ENCODE measurements at places on chromosomes 5 and 9.

- no peak for DNase-seq
These were observed 133.1 kb upstream of the MAP1B start for GRCh38 chr5:71974165-71974564.

- no peak for DNase-seq
These were observed 56.2 kb upstream of the MAMDC2 start for GRCh38 chr9:69987457-69987856.

GRCh38 chr5:177368869-177369644 lies 11.3 kb downstream of the RGS14 start:
- no peak for DNase-seq

DNA sequence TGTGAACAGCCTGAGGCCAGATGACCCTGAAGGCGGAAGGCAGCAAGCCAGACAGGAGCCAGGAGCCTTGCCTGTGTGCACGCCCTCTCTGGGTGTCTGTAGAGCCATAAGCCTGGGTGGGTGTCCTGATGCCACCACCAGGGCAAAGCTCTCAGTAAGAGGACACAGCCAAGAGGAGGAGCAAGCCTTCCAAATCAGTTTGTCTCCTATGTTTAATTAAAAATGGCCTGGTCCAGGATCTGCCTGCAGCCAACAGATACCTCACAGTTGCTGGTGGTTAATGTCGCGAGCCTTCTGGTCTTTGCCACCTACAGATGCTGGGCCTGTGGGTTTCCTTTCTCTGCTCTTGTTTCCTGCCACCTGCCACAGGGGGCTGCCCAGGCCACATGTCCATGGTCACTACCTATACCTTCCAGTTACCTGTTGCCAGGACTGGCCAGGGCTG lies 56.9 kb downstream of the SYK start:
- no peak for DNase-seq

- DNase-seq, result no peak
These were observed 27.1 kb upstream of the GHR start for GRCh38 chr5:42396111-42396510.

DNA sequence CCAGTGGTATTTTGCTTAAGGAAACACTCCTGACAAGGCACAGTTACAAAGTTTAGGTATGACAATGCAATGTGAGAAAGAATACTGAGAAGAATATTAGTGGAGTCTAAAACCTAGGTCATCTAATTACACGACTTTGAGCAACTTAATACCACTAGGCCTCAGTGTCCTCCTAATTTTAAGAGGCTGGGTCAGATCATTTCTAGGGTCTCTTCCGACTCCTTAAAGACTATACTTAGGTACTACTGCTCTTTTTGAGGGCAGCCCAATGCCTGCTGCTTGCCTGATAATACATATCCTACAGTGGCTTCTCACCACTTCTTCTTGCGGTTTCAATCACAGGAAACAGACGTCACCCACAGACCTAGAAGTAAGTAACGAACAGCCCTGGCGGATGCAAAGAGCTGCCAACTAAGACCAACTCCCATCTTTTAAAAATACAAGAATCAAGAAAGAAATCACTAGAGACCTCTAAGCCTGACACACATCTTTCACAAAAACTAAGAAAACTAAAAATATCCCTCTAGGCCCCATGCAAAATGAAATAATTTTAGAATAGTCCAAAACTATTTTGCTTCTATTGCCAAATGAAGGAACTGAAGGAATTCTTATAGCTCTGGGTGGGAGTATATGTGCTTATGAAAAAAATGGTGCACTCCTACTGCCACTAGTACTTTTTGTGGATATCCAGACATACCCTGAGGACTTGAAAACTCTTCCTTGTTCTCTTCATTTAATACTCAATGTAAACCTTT lies 13.1 kb downstream of the DIAPH1 start:
- no peak for DNase-seq

GRCh38 chr9:79395755-79396154 lies 176.0 kb upstream of the TLE4 start:
- DNase-seq, result no peak

GRCh38 chr9:136799079-136799853 lies 3.1 kb downstream of the CCDC183 start:
- DNase-seq, result no peak

GRCh38 chr5:141674747-141675146 lies 7.3 kb downstream of the ARAP3 start:
- DNase-seq, result no peak

DNA sequence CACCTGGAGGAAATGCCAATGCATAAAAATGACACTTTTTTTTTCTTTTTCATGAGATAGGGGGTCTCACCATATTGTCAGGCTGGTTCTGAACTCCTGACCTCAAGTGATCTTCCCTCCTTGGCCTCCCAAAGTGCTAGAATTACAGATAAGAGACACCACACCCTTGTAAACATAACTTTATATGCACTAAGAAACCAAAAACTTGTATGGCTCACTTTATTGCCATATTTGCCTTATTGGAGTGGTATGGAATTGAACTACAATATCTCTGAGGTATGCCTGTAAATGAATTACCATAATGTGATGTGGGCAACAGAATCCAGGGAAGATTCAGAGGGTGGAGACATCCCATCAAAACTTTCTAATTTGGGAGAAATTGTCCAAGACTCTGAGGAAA lies 113.9 kb downstream of the UGCG start:
- no peak for DNase-seq

- DNase-seq, result no peak
These were observed 1.9 kb downstream of the HOMER1 start for GRCh38 chr5:79512049-79512448.

Data from stimulated activated CD8-positive, alpha-beta memory T cell treated with anti-CD3 and anti-CD28 coated beads, Interleukin-15, amount 100 ng/mL, for 24 hours (primary cell).